ENCODE measurements at places on chromosomes 5 and 9.

DNA sequence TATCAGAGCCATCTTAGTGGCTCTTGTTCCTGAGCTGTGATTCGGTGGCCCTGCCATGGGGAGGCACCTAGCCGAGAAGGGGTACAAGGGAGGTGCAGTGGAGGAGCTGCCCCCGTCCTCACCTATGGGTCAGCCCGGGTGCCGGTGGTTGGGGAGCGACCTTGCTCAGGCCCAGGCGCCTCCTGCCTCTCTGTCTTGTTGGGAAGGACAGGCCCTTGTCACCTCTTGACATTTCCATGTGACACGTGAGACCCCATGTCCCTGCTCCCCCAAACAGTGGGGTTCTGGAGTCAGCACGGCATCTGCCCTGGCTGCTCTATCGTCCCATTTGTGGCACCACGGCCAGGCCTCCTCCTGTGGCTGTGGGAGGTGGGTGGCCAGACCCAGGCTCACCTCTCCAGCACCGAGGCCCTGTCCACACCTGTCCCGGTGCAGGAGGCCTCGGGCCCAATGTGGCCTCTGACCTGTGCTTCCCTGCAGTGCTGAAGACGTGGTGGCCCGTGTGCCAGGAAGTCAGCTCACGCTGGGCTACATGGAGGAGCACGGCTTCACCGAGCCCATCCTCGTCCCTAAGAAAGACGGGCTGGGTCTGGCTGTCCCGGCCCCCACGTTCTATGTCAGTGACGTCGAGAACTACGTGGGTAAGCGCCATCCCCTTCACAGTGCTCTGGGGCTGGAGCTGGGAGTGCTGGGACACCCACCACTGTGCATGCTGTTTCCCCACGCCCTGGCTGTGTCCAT lies 68.9 kb downstream of the PHF2 start:
- no peak for DNase-seq

- no peak for DNase-seq
Observed at GRCh38 chr5:40347981-40348725, 331.6 kb upstream of the PTGER4 start.

DNA sequence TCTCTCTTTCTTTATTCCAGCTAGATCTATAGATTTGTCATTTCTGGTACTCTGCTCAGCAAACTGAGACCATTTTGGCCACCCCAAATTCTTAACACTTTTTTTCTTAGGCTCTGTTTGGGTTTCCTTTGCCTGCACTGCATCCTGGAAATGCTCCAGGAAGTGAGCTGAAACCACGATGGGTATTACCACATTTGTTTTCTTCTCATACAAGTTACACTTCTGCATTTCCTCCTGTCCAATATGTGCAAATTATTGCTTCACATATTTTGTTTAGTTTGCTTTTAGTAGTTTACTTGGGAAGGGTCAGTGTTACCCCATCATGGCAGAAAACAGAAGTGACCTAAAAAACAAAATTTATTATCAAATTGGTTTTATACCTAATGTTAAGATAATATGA lies 498.6 kb upstream of the GRIN3A start:
- no peak for DNase-seq

DNA sequence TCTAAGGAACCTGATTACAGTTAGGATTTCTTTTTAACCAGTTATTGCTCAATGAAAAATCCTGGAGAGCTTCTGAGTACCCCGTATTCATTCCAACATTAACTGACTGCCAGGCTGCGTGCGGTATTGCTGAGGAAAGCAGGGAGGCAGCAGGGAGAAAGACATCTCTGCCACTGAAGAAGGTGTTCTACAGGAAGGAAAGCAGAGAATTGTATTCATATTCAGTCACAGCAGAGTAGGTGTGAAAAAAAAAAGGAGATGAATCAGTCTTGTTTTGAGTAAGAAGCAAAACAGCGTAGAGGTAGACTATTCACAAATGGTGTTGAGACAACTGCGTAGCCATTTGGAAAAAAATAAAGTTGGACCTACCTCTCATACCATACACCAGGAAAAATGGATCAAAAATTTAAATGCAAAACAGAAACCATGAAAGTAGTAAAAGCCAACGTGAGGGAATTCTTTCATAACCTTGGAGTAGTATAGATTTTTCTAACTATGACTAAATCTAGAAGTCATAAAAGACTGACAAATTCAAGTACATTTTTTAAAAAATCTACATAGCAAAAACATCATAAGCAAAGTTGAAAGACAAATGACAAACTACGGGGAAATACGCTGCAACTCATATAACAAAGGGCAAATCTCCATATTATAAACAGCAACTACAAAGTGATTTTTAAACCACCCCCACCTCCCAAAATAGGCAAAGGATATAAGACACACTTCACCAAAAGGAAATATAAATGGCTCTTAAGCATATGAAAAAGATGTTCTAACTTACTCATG lies 9.9 kb upstream of the NR4A3 start:
- DNase-seq = no peak

DNA sequence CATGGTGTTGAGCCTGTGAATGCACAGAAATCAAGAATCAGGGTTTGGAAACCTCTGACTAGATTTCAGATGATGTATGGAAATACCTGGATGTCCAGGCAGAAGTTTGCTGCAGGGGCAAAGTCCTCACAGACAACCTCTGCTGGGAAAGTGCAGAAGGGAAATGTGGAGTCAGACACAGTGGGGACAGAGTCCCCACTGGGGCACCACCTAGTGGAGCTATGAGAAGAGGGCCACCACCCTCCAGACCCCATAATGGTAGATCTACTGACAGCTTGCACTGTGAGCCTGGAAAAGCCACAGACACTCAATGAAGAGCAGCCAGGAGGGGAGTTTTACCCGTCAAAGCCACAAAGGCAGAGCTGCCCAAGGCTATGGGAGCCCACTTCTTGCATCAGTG lies 181.9 kb upstream of the SEMA6A start:
- DNase-seq = no peak
